ENCODE measurements at places on chromosomes 6 and 20.

GRCh38 chr6:134739299-134740026, 210.4 kb downstream of the ALDH8A1 start:
- no peak for DNase-seq

DNA sequence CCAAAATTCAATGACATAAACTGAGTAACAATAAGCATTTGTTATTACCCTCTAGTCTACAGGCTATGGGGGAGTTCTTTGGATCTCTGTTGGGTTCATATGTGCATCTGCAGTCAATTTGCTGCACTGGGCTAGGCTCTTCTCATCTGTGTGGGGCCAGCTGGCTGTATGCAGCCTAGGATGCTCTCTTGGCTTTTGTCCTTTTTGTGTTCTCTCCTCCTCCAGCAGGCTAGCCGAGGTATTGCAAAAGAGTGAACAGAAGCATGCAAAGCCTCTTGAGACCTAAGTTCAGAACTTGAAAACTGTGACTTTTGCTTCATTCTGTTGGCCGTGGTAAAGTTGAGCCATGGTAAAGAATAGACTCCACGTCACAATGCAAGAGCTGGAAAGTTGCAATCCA, 62.8 kb upstream of the FOXO3 start:
- DNase-seq: no peak

GRCh38 chr6:96755096-96755495, 82.2 kb downstream of the GPR63 start:
- DNase-seq: no peak

DNA sequence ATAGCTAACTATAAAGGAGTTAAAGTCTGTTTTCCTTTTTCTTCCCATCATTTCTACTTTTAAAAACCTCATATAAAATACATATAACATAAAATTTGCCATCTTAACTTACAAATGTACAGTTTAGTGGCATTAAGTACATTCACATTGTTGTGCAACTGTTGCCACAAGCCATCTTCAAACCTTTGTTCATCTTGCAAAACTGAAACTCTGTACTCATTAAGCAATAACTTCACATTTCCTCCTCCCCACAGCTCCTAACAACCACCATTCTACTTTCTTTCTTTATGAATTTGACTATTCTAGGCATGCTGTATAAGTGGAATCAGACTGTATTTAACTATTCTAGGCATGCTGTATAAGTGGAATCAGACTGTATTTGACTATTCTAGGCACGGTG, 4.5 kb downstream of the CCDC170 start:
- DNase-seq: no peak

DNA sequence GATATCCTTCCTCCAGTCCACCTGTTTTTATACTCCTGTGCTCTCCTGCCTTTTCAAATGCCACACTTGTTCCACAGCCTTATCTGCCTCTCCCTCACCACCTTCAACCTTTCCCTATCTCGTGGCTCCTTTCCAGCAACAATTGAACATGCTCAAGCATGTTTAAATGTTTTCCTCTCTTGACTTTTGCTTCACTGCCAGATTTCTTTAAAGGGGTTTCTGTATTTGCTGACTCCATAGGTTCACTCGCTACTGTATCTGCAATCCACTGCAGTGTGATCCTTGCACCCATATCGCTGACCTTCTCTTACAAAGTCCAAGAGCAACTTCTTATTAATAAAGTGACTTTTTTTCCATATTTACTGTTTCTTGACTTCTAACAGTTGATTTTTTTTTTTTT, 11.2 kb upstream of the GMNN start:
- no peak for DNase-seq

GRCh38 chr6:68730291-68731054, 95.4 kb downstream of the ADGRB3 start:
- DNase-seq: no peak

DNA sequence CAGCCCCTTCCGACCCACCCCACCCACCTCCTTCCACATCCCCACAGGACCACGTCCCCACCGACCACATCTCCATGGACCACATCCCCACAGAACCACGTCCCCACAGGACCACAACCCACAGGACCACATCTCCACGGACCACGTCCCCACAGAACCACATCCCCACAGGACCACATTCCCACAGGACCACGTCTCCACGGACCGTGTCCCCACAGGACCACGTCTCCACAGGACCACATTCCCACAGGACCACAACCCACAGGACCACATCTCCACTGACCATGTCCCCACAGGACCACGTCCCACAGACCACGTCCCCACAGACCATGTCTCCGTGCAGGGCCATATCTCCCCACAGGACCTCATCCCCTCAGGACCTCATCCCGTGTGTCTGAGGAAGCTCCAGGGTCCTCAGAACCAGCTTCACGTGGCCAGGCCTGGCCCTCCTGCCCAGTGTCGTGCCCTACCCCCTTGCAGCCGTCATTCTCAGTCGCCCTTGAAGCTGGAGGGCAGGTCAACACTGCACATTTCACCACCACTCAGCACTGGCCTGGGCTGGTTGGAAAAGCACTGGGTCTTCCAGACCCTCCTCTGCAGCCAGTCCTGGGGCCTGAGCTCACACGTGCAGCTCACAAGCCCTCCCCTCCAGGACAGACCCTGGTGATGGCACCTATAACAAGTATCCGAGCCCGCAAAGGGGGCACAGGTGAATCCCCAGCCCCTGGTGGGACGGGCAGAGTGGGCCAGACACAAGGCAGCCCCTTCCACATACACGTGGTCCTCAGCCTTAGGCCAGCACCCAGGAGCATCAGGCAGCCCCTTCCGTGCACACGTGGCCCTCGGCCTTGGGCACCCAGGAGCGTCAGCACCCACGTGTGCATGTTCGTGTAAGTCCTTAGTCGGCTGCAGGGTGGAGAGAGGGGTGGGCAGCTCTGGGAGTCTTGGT, 3.9 kb downstream of the CHRNA4 start:
- DNase-seq: no peak

DNA sequence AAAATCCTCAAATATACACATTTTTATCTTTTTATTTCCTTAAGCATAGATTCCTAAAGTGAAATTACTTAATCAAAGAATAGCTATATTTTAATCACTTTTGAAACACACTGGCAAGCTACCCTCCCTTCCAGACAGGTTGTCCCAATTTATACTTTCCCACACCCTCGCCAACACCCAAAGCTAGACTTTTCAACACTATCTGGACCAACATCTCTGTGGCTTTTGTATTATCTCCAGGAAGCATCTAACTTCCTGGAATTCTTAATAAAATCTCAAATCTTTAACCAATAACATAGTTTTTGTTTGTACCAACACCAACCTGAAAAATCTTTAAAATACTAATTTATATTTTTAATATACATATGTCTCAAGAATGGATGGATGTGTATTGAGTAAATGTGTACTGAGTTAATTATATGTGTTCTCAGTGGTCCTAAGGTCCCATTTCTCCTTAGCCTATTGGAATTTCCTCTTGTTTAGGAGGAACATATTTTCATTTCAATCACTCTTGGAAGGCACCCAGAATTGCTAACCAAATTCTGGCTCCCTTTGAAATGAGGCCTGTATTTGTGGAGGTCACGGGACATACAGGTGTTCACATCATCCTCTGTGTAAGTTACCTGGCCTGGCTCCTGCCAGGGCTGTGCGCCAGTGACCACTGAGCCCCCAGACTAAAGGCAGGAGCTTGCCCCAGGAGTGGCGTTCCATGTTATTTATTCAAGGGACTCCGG, 17.4 kb upstream of the GFOD1 start:
- DNase-seq: no peak

DNA sequence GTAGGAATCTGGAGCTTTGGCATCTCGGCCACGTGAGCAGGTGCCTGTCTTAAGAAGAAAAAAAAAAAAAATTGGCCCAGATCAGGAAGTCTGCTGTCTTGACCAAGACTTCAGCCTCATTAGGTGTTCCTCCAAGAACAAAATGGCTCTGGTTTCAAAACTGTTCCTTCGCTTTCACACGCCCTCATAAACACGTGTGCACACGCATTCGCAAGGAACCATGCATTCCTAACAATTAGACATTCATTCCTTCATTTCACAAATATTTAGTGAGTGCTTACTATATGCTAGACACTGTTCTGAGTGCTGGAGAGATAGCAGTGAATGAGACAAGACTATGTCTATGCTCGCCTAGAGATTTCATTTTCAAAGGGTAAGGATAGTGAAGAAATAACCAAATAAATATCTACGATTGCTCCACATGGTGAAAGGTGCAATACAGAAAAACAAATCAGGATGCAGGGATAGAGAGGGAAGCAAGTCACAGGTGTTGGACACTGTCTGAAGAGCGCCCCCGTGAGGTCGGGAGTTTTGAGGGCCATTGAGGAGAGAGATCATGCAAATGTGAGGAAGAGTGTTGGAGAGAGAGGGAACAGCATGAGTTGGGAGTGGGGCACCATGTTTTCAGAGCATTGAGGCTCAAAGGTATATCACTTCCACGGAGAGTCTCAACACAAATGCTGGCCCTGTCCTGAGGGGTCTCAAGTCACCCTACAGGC, 53.3 kb downstream of the CCDC170 start:
- DNase-seq: no peak

- DNase-seq: peak; percentile 56
These were observed 202.3 kb downstream of the DLL1 start for GRCh38 chr6:170088582-170088955.

- DNase-seq: no peak
These were observed 159.5 kb upstream of the KHDRBS2 start for GRCh38 chr6:62445521-62445920.

DNA sequence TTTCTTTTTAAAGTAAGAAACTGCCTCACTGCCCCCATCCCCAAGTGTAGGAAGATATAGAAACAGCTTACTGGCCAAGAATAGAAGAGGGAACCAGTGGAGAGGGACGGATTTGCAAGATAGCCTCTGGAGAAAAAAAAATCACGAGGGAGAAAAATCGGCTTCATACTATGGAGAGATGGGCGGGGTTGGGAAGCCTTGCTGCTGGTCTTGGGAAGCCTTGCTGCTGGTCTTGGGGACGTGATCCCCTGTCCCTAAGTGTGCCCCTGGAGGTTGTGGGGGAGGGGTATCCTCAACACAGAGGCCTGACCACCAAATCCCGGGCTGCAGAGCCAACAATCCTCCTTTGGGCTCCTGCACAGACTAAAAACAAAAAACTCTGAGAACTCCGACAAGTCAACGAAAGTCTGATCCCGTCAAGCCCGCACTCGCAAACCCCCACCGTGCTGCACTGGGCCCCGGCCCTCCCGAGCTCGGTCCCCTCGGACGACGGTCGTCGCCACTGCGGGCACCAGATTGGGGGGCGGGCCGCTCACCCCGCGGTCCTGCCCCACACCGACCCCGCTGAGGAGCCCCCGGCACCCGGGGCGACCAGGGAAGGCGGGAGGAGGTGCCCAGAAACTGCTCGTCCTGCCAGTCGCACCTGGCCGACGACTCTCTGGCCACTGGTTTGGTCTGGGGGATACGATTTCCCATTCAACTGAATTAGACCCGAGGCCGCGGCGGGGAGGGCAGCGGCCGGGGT, 750 bp downstream of the MAP7 start:
- no peak for DNase-seq

DNA sequence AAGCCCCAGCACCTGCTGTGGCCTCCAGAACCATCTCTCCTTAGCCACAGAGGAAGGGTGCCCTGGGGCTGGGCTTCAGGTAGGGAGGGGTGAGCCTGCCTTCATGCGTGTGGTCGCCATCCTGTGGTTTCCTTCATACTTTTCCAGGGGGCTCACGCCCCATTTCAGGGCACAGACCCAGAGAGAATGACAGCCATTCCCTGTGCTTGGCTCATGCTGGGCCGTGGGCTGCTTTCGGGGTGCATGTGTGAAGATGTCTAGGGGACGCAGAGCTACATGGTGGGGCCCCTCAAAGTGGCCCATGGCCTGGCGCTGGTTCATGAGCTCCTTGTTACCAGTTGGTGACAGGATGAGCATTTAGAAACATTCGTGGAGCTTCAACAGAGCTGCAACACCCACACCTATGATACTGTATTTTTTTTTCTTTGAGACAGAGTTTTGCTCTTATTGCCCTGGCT, 190.3 kb upstream of the SLC24A3 start:
- no peak for DNase-seq

DNA sequence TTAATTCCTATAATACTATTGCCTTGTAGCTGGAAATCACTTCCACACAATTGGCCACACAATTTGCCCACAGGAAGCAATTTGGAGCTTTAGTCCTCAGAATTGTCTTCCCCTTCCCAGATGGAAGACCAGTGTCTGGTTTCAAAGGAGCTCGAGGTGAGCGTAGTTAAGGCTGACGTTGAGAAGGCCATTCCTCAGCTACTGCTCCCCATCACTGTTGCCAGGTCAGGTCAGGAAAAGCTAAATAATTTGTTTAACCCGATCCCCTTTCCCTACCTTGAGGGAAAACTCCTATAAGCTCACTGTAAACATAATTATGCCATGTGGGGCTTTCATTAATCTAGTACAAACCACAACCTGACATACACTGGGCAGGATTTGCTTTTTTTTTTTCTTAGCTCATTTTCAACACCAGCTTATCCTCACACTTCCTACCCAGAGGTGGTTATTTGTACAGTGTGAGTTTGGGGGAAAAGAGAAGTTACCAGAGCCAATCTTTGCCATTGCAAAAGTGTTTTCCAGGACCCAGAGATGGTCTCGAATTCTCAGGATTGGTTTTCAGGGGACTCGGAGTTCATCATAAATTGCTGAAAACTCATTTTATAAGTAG, 242.7 kb downstream of the CLIC5 start:
- no peak for DNase-seq

- no peak for DNase-seq
These were observed 225.9 kb downstream of the PTPRT start for GRCh38 chr20:42963796-42964195.

DNA sequence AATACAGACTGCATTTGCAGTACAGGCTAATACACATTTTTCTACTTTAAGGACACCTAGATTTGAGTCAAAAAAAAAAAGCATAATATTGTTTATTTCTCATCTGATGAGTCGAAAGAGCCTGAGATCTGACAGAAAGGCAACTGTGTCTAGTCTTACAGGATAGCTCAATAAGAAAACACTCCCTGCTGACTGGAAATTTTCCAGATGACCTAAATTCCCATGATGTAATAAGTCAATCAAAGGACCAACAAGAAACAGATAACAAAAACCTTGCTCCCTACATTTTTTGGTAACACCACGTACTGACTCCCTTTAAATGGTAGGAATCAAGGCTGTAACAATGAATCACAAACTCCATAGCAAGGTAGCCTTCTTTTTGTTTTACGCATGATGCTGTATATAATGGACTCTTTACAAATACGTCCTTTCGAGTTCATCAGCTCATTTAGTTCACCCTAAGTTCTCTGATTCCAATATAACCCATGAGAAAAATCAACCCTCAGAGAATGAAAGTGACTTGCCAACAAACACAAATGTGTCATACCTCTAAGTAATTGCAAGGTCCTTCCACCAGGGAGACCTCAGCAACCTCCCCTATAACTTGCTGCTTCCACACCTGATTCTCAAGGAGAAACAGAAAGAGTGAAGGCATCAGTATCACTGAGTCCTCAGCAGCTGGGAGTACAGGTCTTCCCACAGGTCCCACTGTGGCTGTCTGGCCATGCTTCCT, 12.1 kb downstream of the TBX18 start:
- no peak for DNase-seq

- DNase-seq: no peak
These were observed 37.9 kb downstream of the MAFB start for GRCh38 chr20:40651151-40651550.
